ENCODE measurements at places on chromosomes 12 and 14.

DNA sequence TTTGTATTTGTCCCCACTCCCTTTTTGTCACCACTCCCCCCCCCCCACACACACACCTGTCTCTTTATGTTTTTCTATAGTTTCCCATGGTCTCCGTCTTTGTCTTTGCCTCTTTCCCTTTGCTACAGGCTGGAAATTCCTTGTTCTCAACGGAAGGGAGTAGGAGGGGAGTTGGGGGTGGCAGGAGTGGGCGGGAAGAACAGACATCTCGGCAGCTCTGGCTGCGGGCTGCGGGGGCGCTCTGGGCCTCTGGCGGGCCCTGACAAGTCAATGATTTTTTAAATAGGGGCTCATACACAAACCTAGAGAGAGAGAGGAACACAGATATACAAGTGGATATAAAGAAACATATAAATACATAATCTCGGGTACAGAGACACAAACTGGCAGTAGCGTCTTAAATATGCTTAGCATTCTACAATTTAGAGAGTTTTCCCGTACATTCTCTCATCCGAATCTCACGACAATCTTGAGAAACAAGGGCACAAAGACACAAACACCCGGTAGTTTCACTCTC is 2.4 kb upstream of the NAB2 start:
- no peak for DNase-seq

DNA sequence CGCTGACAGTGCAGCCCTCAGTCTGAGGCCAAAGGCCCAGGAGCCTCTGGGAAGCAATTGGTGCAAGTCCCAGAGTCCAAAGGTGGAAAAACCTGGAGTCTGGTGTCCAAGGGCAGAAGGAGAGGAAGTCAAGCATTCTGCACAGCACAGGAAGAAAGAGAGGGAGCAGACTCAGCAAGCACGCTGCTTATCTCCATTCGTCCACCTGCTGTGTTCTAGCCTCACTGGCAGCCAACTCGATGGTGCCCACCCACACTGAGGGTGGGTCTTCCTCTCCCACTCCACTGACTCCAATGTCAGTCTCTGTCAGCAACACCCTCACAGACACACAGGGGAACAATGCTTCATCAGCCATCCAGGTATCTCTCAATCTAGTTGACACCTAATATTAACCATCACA is 38.8 kb downstream of the HELB start:
- DNase-seq, result no peak

DNA sequence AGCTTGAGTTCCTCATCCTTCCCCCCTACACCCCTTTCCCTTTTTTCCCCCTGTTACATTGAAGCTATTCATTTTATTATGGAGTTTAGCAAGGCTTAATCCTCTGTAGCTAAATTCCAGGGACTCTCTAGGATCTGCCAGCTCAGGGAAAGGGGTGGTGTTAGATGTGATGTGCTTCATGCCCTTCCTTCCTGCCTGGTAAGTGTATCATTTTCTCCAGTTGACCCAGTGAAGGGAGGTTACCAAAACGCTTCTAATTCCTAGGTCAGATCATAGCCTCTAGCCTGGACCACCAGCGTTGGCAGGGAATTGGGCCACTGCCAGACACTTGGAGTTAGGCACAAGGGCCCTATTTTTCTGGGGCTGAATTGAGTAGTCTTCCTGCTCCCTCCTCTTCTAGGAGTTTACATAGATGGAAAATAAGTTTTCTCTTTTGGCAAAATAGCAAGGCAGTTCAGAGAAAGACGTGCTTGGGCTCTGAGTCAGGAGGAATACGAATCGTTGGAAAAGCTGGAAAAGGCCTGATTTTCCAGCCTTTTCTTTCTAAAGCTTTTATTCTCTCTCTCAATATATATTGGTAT is 88.3 kb downstream of the NPAS3 start:
- no peak for DNase-seq

- no peak for DNase-seq
These were observed 6.5 kb downstream of the IAPP start for GRCh38 chr12:21379218-21379617.

DNA sequence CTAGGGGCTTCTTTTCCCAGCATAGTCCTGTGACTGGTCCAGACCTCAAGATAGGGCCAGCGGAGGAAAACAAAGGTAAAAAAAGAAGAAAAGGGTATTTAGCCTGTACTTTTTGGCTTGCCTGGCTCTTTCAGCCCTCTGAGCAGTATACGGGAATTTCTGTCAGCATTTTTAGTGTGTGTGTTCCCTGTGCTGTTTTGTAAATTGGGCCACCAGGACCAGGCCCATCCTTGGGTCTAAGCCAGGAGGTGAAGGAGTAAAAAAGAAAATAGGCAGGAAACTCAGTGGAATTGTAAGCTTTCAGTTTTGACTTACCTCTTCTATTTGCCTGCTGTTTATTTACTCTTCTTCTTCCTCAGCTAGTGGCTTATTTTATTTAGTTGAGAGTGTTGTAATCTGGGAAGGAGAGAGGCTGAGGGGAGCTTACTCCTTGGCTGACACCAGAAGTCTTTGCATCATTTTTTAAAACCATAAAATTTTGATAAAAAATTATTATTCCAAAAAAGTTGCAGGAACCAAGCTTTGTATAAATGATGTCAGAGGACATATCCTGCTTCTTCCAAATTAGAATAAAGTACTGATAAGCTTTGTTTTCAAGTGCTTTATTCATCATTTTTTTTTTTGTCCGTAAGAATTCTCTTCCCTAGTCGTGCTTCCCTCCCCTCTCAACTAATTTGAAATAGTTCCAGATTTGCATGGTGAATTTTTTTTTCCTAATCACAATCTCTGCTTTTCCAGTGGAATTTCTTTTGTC is 63.7 kb downstream of the DIP2B start:
- DNase-seq, result no peak

- DNase-seq, result peak; percentile 20
These were observed 722 bp downstream of the TMED8 start for GRCh38 chr14:77375973-77376770.

DNA sequence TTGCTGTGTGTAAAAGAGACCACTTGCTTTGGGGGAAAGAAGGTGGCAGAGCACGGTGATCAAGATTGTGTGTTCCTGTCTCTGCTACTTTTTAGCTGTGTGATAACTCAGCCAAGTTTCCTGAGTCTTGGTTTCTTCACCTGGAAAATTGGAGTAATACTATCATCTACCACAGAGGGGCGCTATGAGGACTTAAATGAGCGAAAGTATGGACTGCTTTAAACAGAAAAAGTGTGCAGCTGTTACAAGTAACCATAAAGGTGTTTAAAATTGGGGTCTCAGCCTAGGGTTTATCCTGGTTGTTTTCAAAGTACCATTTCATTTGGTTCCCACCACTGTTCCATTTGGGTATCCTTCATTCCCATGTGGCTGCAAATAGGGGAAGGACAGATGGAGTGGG is 65.9 kb upstream of the WSCD2 start:
- no peak for DNase-seq

GRCh38 chr12:2355604-2356003 is 302.8 kb downstream of the CACNA1C start:
- no peak for DNase-seq

- DNase-seq, result no peak
These were observed at the start of gene PAPLN for GRCh38 chr14:73237219-73237785. PAPLN (plus strand) TSS chr14:73237506; CDS start chr14:73239779, 2,273 bp downstream.

- no peak for DNase-seq
These were observed 51.9 kb downstream of the BICD1 start for GRCh38 chr12:32158525-32158924.

GRCh38 chr12:66409195-66409871 is 107.0 kb downstream of the HELB start:
- DNase-seq, result no peak

- no peak for DNase-seq
These were observed 24.0 kb downstream of the KLRK1 start for GRCh38 chr12:10365696-10366405.

DNA sequence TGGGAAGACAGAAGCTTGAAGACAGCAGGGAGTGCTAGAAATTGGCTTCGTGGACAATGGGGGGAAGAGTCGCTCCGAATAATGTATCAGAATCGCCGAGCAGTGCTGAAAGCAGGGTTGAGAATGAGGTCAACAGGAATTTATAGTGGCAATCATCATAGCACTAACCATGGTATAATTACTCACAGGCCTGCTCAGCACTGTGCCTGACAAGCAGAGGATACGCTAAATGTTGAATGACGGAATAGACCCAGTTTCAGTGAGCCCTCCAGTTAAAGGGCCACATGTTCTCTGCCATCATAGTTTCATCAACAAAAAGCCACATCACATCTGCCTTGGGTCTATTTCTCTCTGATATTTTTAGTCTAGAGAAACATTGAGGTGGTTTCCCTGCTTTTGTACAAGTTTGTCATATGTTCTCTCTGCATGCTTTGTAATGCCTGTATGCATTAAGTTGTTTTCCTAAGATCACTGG is 130.3 kb upstream of the EGLN3 start:
- DNase-seq, result no peak

DNA sequence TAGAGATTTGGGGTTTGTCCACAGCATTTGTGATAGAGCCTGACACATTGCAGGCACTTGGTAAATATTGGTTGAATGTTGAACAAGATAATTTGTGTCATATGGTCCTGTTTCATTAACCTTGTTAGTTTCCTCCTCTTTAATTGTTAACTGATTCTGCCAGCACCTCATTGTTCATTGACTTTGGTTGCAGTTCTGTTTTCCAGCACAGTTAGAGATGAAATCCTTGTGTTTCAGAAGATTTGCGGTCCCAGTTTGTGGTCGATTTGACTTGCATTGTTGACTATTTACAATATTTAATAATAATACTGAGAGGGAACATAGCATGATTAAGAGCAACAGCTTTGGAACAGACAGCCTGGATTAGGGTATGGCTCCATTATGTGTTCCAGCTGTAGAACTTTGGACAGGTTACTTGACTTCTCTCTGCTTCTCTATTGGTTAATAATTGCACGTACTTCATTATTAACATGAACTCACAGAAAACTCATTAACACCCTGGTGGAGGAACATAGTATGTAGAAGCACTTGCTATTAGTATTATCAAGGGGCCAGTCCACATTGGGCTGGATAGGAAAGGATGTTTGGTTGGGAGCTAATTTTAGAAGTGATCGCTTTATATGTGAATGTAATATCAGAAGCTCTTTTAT is 8.7 kb downstream of the DRAM1 start:
- DNase-seq, result no peak

DNA sequence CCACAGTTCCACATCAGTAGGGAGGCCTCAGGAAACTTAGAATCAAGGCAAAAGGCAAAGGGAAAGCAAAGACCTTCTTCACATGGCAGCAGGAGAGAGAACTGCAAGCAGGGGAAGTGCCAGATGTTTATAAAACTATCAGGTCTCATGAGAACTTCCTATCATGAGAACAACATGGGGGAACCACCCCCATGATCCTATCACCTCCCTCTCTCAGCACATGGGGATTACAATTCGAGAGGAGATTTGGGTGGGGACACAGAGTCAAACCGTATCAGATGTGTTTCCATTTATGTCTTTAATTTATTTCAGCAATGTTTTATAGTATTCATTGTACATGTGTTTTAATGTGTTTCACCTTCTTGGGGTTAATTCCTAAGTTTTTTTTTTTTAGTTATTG is 25.8 kb downstream of the METAP2 start:
- DNase-seq, result no peak

- DNase-seq, result no peak
These were observed 19.9 kb upstream of the GPR68 start for GRCh38 chr14:91264151-91265150.

DNA sequence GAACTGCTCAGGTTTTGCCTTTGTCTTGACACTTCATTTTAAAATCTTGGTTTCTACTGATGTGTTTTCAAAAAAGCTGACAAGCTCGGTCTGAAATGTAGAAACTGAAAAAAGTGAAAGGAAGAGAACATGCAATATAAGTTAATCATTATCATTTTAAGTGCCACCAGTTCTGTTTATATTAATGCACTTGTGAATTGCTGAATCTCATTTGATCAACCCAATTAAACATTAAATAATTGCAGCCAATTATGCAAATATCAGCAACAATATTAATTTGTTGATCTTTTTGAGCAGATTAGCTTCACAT is 133.8 kb downstream of the BCAT1 start:
- no peak for DNase-seq

- DNase-seq, result no peak
These were observed 88.5 kb upstream of the ZFP36L1 start for GRCh38 chr14:68881396-68881795.

DNA sequence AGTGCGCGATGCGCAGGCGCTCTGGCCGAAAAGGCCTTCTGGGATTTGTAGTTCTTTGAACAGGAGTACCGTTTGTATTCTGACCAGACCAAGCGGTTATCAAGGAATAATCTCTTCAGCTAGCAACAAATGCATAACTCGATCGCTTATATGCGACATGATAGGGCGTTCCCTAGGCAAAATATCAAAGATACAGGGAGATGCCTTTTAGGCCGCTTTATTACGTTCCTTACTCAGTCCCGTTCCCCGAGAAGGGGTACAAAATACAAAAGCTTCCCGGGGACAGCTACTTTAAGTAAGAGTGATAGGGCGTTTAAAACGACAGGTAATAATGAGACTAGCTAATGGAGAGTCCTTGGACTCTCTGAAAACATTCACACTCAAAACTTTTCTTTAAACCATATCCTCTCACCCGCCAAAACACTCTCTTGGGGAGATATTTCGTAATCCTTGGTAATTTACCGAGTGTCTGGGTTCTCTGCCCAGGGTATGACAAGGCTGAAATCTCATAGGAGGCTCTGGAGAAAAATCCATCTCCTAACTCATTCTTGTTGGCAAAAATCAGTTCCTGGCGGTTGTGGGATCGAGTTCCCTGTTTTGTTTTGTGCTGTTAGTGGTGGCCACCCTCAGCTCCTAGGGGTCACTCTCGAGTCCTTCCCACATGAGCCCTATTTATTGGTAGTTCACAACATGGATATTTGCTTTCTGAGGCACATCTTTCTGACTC is 412 bp upstream of the SNW1 start:
- peak; percentile 5 for DNase-seq

GRCh38 chr12:1606021-1606622 is 11.7 kb upstream of the FBXL14 start:
- peak; percentile 14 for DNase-seq

- no peak for DNase-seq
These were observed 248.5 kb upstream of the DDHD1 start for GRCh38 chr14:53401646-53402045.

DNA sequence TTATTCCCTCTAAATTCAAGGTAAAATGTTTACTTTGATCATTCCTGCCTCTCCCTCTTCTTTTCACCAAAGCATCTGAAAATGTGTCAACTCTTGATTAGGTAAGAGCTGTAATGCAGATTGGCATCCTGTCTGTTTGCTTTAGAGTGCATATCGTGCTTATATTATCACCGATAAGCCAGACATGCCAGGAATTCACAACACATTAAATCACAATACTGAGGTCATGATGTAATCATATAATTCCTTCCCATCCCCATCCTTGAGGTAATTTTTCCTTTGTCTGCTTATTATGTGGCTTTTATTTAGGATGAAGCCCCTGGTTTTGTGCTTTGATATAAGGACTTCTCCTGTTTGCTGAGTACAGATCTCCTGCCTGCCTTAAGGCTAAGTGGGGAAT is 10.2 kb downstream of the DDX47 start:
- no peak for DNase-seq

DNA sequence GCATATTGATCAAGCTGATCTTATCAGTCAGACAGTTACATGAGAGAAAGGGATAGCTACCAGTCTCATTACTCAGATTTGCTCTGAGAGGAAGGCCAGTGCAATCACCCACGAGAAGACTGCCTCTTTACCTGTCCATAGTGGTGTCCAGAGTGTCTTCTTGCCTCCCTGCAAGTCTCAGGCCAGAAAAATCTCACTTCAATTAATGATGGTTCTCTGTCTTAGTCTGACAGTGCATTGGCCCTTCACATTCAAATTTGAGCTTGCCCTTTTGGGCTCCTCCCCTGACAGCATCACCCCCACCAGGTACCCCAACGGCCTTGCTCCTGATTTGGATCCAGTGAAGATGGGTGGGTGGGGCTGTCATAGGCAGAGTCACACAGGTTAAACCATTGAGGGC is at the start of gene AICDA:
AICDA (minus strand) TSS at position 231 of the 400 bp plus-strand sequence; CDS start at position 139, 92 bp downstream.
- no peak for DNase-seq

GRCh38 chr12:113850309-113851056 is 115.6 kb downstream of the RBM19 start:
- no peak for DNase-seq
